ENCODE measurements at places on chromosomes 3 and 15. TPM values are rescaled to one million over a fixed set of nuclear protein-coding genes. Genes with fewer than 3 reads are reported as not detected.

GRCh38 chr3:29267226-29267625 is 13.6 kb upstream of the RBMS3 start:
- no peak overlapping the region for H3K4me3 ChIP-seq
- H3K4me1 ChIP-seq: no peaks in the 10 kb centered on the region
- no peak overlapping the region for H3K27ac ChIP-seq
- no peaks in the 10 kb centered on the region for H3K36me3 ChIP-seq
- H3K27me3 ChIP-seq: no peaks in the 10 kb centered on the region

GRCh38 chr3:46360907-46361306 is 7.0 kb downstream of the CCR2 start:
- H3K27me3 ChIP-seq: no peaks in the 10 kb centered on the region
- H3K27ac ChIP-seq: peak overlapping the region; percentile 33
- no peaks in the 10 kb centered on the region for H3K36me3 ChIP-seq

GRCh38 chr3:176328666-176329065 is 868.6 kb downstream of the TBL1XR1 start:
- no peaks in the 10 kb centered on the region for H3K27me3 ChIP-seq
- no peaks in the 10 kb centered on the region for H3K36me3 ChIP-seq
- H3K4me3 ChIP-seq: no peak overlapping the region

GRCh38 chr3:143041903-143042302 is 40.5 kb downstream of the U2SURP start:
- no peak overlapping the region for H3K4me3 ChIP-seq
- no peaks in the 10 kb centered on the region for H3K27me3 ChIP-seq
- peaks cover 33% of the 10 kb centered on the region for H3K36me3 ChIP-seq
- no peaks in the 10 kb centered on the region for H3K4me1 ChIP-seq
- H3K27ac ChIP-seq: no peak overlapping the region

DNA sequence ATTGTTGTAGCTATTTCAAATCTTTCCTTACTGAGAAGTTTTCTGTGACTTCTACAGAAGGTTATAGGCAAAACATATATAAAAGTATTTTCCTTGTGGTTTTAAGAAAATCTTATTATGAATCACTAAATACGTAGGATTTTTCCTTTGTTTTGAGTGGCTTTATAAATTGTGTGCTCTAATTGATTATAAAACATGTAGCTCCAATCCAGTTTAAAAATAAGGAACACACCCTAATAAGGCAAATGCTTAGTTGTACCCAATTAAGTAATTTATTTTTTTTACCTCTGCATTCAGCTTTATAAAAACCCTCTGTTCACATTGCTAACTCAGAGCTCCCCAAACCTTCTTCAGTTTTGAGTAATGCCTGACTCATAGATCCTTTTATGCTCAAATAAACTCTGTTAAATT is 408.0 kb downstream of the NAALADL2 start:
- no peak overlapping the region for H3K4me3 ChIP-seq
- H3K27me3 ChIP-seq: no peaks in the 10 kb centered on the region
- no peak overlapping the region for H3K27ac ChIP-seq
- no peak for DNase-seq
- H3K4me1 ChIP-seq: no peaks in the 10 kb centered on the region

The ARHGEF26 gene
- 69.8 TPM for total RNA-seq

The RTP3 gene
- total RNA-seq: not detected
